Epithelial cell of alveolus of lung (primary cell): ENCODE measurements at places on chromosomes 6 and 20. TPM values are rescaled to one million over a fixed set of nuclear protein-coding genes. Genes with fewer than 3 reads are reported as not detected.

SIRPD gene
- not detected in 2 replicates for total RNA-seq

LY6G6C gene
- total RNA-seq = not detected in 2 replicates

PSORS1C2 gene
- total RNA-seq = not detected in 2 replicates

PSORS1C1 gene
- under 0.01 and 0.16 TPM in 2 replicates for total RNA-seq

KHDC3L gene
- not detected in 2 replicates for total RNA-seq

MYMX gene
- total RNA-seq = 2.0 TPM in 1 of 2 replicates, not detected in the other

TTI1 gene
- total RNA-seq = 17.0 and 17.6 TPM in 2 replicates

CFAP61 gene
- not detected in 2 replicates for total RNA-seq

GRIK2 gene
- total RNA-seq = 0.65 and 2.6 TPM in 2 replicates

DACT2 gene
- 0.39 TPM in 1 of 2 replicates, not detected in the other for total RNA-seq

HUS1B gene
- total RNA-seq = 0.40 and 0.91 TPM in 2 replicates

FNDC1 gene
- total RNA-seq = 0.65 TPM in 1 of 2 replicates, not detected in the other

ASIP gene
- not detected in 2 replicates for total RNA-seq

MCHR2 gene
- total RNA-seq = not detected in 2 replicates
